ENCODE measurements at places on chromosomes 7 and 10.

DNA sequence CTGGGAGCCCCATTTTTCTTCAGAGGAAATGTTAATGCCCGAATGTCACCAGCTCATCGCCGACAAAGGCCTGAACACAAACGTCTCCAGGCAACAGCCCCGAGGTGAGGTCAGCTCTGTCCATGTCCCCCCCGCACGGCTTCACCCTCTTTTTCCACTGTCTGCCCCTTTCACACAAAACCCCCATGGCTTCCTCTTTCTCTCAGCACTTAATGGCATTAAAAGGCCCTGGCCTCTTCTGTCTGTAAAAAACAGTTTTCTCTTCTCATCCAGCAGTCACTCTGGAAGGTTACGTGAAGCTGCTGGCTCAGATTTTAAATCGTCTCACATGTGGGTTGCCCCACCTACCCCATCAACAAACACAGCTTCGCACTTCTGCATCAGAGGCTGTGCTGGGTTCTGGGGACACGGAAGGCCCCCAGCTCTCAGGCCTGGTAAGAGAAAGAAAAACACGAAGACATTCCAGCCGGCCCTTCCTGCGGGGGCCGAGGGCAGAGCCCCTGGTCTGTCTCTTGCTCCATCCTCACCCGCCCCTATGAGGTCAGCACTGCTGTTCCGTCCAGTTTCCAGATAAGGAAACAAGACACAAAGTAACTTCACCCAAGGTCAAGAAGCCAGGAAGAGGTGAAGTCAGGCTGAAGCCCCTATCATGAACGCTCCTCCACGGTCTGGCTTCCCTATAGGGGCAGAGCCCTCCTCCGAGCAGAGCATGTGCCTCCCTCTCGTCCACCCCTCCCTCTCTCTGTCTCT is 91.1 kb upstream of the PDGFA start:
- DNase-seq = peak; percentile 42

- no peak for DNase-seq
Measured at GRCh38 chr10:106866244-106866845, 298.2 kb downstream of the SORCS1 start.

DNA sequence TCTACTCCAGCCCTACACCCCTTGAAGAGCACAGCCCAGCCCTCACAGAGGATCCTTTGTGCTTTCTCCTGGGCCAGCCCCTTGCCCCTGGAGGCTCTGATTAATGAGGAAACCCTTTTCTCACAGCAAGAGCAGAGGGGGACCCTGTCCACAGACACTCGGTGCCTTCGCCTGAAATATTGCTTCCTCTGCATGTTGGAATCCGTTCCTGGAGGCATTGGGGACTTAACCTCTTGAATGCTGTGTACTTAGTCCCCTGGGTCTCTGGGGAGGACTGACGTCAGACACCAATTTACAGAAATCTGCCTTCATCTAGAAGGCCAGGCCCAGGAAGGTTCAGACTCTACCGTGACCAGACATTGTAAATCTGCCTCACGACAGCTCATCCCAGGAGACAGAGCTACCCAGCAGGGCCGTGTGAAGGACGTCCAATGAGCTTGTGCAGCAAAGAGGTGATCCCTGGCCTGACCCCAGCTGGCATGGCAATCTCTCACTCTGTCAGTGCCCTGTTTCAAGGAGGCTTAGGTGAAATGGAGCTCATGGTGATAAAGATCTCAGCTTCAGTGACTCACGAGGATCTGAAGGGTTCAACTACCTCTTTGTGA is 8.1 kb upstream of the TMEM72 start:
- no peak for DNase-seq

- DNase-seq = no peak
Measured at GRCh38 chr10:93438613-93439253, 43.4 kb downstream of the MYOF start.

DNA sequence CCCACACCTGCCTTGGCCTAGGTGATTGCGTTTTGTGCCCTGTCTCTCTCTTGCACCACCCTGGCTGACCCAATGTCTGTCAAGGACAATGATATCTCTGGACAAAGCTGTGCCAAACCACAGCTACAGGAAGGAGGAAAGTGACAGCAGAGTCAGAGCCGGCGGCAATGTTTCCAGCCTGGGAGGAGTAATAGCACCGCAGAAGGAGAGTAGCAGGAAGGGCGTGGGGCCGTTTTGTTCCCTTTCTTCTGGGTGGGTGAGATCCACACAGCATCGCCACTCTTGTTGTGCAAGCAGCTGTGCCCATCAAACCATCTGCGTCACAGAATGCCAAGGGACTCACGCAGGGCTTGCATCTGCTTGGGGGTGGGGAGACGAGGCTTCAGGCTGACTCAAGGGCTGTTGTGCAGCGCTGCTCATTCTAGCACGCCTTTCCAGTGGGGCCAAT is 341.6 kb upstream of the AUTS2 start:
- DNase-seq = peak; percentile 92

DNA sequence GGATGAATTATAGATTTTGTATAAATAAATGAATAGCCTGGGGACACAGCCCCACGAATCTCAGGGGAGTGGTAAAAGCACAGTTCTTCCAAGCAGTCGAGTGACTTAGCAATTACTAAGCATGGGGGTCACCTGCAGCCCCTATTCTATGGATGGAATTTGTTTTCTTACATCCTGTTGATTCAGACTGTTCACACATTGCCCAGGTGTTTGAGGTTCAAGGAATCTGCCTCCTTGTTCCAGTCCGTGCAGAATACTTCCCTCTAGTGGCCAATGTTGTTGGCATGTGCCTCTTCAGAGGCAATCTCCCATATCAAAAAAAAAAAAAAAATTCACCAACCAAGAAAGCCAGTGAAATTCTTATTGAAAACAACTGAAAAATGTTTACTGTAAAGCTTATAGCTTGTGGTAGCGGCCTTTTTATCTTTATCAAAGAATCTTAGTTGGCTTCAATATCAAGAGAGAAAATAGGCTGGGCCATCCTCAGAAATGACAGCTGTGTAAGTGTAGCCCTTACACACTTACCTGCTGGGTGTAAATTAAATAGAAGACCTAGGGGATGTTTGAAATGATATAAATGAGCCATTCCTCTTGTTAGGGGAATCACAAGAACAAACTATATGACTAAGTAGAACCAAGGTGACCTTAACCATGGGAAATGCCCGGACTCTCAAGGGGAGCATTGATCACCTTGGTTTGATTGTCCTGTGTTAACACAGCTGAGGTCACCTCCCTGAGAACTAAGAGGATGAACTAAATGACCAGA is 7.8 kb downstream of the LIPM start:
- peak; percentile 43 for DNase-seq

DNA sequence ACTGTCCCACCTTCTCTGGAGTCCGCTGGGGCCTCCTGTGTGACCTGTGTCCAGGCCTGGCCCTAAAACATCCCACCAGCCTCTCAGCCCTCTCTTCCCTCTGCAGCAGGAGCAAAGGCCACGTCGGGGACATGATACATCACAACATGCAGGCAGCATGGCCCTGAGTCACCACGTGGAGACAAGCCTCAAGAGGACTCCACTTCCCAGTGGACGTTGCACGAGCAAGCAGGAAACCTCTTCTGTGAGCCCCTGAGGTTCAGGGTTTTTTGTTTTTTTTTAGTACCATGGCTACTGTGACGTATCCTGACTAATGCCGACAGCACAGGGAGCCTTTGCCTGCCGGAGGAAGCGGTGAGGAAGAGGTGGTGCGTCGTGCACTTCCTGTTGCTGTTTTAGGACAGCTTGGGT is 165.9 kb downstream of the DNAJB6 start:
- DNase-seq = peak; percentile 47

DNA sequence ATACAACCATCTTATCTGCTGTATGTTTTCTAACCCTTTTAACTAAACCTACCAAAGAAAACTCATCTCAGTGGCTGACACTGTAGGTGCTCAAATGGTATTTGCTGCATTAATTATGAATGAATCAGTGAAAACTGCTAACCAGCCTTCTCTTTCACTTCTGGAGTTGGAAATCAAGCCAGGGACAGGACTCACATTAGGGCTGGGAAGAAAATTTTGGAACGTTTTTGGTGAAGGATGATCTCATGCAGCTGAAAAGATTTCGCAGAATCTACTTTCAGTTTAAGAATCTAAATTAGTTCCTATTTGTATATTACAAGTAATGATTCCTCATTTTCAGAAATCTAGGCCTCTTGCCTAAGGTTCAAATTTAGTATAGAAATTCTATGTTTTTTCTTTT is 12.9 kb downstream of the MTPN start:
- peak; percentile 49 for DNase-seq

GRCh38 chr10:11578802-11579255 is 32.6 kb downstream of the USP6NL start:
- DNase-seq = peak; percentile 56

GRCh38 chr7:156639426-156640256 is 933 bp upstream of the RNF32 start:
- peak; percentile 16 for DNase-seq

DNA sequence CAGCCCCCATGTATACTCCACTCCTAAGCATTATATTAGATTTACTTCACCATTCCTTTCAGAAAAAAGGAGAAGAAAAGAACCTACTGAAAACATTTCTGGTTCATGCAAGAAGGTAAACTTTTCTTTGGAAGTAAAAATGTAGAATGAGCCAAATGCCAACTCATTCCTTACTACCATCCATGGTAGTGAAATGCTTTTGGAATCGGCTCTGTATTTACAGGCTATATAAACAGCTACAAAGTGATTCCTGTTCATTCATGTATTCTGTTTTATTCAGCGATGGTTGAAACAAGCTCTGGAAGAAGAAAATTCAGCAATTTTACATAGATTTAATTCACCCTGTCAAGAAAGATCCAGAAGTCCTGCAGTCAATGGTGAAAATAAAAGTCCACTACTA is 91.6 kb downstream of the KMT2E start:
- DNase-seq = no peak

- DNase-seq = no peak
Measured at GRCh38 chr7:29468196-29468595, 95.4 kb upstream of the PRR15 start.

- DNase-seq = no peak
Measured at GRCh38 chr10:681670-682318, 7.7 kb downstream of the DIP2C start.

DNA sequence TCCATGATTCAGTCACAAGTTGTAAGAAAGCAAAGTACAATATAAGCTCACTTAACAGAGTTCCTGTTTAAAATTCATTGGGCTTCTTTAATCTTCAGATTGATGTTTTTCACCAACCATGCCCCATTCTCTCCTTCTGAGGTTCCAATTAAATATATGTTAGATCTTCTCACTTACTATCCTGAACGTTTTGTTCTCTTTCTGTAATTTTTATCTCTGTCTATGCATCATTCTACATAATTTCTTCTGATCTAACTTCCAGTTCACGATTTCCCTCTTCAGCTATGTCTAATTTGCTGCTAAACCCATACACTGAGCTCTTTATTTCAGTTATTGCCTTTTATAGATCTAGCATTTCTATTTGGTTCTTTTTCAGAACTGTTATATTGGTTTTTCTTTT is 28.0 kb upstream of the SPOCK2 start:
- no peak for DNase-seq

- no peak for DNase-seq
Measured at GRCh38 chr10:19977097-19977521, 160.9 kb downstream of the PLXDC2 start.

DNA sequence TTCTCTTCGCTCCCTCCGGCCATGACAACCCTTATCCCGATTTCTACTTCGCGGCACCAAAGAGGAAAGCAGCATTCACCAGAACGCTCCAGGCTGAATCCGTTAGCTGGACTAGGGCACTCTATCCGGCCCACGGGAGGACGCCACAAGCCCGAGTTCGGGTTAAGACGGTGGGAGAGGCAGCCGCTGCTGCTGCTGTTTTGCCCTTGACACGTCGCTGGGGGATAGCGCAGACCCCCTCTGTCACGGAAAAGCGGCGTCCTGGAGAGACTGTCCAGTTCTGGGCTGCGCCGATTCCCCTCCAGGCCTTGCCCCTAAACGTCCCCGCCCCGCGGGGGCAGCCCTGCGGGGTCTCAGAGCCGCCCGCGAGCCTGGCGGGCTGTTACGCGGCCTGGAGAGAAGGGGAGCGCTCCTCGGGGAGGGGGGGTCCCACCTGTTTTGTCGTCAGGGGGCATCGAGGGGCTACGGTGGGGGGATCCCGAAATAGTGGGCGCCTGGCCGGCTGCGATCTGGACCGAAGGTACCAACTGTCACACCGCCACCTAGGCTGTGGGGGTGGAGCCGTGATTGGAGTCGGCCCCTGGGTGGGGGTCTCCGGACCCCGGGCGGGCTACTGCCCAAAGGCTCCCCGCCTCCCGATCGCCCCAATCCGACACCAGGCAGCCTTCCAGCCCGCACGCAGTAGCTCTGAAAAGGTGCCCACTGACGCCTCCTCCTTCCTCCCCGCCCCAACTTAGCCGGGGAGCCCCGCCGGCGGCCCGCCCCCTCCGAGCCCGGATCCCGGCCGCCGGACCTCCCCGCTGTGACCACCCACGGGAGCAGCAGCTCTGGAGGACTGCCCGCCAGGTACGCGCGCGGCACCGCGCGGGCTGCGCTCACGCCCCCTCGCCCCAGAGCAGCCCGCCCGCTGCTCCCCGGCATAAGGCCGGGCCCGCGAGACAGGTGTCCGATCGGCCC is 772 bp downstream of the SGMS1 start:
- DNase-seq = peak; percentile 52

GRCh38 chr10:114815791-114816190 is 5.8 kb upstream of the FHIP2A start:
- peak; percentile 72 for DNase-seq

DNA sequence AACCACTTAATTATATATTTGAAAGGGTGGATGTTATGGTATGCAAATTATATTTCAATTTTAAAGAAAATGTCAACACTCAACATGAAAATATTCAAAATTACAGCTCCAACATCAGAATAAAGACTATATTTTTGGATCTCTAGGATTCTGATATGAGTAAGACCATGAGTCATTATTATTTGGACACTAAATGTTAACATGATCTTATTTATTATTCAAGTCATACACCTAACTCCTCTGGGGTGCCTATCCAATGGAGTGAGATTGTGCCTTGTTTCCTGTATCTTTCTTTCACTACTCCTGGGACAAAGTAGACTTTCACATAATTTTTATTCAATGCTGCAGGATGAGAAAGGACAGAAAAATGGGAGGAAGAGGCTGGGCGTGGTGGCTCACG is 135.2 kb upstream of the PRSS1 start:
- DNase-seq = no peak

GRCh38 chr7:146096994-146097393 is 19.6 kb upstream of the CNTNAP2 start:
- DNase-seq = no peak

DNA sequence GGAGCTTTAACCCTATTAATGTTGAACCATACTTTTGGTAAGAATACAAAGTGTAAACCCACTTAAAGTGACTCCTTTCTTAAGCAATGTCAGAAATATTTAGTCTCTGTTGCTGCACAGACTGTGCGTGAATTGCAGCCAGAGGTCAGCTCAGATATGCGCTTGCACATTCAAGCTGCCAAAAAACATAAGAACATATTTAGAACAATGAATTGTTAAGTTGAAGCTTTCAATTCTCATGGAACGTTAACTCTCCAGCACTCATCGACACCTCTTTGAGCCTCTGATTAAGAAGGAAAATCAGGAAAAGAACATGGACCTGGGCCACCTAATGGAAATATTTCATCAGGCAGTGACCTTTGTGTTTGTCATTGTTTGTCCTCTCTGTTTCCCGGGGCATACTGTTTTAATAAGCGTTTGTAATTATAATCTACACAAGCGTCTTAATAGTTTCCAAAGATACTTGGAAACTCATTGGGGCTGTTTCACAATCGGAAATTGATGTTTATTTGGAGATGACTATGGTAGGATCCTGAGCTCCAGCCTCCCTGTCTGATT is 193.0 kb upstream of the CELF2 start:
- no peak for DNase-seq

All from suppressor macrophage (primary cell).